Tibial nerve (tissue), 4 donors: ENCODE measurements at places on chromosomes 12 and 14.
A peak's percentile ranks its signal among the peaks of the same experiment; 100 is the strongest.

DNA sequence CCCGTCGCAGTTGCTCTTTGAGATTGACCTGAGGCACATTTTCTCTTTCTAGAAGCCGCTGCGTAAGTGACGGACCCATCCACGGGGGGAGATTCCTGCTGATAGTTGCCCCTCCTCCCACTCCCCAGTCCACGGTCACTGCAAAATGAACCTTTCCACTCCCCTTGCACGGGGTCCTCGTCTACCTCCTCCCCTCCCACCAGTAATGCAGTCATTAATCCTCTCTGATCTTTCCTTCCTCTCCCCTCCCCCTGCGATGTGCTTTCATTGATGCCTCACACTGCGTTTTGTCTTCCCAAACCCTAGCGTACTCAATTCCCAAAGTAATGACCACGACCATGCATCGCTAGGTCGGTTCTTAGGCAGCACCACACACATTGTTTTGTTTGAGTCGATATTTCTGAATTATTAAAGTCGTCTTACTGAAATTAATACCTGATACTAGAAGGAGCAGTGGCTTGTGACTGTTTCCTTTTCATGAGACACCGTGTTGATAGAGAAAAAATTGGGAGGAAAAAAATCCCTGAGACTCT is 857 bp downstream of the ETNK1 start:
- peak; percentile 53 for DNase-seq

DNA sequence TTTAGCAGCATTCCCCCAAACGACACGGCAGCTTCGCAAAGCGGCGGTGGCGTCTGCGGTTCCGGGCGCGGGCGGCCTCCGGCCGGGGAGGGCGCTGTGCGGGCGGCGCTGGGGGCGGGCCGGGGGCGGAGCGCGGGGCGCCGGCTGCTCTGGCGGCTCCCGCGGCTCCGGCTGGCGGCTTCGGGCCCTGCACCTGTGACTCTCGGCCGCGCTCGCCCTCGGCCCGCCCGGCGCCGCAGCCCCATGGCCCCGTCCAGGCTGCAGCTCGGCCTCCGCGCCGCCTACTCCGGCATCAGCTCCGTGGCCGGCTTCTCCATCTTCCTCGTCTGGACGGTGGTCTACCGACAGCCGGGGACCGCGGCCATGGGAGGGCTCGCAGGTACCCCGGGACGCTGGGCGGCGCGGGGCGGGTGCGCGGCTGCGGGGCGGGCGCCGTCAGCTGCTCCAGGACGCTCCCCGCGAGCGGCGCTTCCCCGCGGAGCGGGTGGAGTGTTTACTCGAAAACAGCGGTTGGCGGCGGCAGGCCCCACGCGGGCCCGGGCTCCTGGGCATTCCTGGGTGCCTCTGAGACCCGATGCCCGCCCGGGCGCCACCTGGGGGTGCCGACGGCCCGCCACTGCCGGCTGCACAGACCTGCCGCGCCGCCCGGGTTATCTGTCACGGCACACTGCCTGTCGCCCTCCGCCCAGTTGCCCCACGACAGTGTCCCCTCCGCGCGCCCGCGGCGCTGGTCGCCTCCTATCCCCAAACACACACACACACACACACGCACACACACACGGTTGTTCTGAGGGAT is at the start of gene SLC48A1:
Gene SLC48A1, plus strand, starts transcription at position 177 of the 796 bp plus-strand sequence. Its CDS starts 67 bp downstream, at position 244.
- DNase-seq: peak; percentile 43

DNA sequence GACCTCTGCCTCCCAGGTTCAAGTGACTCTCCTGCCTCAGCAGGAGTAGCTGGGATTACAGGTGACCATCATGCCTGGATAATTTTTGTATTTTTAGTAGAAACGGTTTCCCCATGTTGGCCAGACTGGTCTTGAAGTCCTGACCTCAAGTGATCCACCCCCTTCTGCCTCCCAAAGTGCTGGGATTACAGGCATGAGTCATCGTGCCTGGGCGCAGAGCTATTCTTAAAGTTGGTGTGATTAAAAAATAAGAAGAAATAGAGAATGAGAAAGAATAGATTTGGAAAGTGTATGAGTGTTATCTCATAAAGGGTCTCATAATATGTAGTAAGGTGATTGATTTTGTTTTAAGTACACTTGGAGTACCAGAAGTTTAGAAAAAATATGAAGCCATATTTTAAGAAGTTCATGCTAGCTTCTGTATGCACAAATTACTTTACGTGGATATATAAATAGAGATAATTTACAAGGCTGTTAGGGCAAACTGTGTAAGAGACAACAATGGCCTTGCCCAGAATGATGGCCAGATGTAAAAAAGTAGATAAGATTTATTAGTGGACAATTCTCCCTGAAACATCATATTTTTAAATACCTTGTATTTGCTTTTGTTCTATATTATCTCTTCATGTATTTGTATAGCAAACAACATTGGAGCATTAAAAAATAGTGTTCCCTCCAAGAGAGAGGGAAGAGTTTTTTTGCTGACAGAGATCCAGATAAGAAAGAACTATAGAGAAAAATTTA is 1108.5 kb downstream of the SLC16A7 start:
- DNase-seq: no peak

DNA sequence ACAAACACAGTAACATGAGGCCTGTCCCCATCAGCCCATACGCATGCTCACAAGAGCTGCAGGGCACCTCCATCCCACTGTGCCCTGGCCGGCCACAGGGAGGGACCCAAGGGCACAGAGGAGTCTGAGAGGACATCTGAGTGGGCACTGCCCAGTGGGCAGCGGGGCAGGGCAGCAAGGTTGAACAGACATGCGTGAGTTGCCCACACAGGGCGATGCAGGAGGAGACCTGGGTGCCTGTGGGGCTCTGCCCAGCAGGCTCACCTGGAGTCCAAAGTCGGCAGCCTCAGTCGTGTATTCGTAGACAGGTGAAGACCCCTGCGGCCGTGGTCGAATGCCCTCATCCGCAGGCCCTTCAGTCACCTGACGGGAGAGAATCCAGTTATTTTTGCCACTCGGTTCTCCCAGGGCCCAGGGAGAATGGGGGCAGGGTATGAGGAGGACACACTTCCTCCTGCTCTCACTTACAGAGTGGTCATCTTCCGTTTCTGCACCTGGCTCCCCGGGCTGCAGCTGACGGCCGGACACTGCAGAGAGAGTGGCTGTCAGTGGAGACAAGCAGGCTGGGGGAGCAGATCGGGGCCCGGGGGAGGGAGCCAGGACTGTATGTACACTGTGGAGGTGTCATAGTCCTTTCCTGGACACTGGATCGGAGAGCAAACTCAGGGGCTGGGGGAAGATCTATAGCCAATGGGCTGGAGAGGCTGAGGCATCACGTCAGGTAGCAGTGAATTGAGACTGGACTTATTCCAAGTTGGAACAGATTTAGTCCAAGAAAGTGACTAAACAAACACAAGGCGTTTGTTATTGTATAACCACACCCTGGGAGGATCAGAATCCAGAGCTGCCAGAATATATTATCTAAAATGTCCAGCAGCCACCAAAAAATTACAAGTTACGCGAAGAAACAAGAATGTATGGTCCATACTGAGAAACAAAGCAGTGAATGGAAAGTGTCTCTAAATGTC is 20.7 kb downstream of the AHNAK2 start:
- no peak for DNase-seq

DNA sequence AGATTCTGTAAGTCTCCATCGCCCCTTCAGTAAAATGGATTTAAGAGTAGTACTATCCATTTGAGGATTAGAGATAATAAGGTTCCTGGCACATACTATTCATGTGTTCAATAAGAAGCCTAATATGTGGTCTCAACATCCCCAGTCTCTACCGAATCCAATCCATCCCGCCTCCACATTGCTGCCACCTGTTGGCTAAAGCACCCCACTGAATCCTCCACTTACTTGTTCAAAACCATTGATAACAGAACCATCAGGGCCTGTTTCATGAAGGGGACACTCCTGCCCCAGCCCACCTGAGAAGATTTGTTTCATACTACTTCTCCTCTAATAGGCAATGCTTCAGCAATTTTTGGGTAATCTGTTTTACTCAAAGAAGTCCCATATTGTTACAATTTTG is 147.5 kb downstream of the SLC2A13 start:
- no peak for DNase-seq

DNA sequence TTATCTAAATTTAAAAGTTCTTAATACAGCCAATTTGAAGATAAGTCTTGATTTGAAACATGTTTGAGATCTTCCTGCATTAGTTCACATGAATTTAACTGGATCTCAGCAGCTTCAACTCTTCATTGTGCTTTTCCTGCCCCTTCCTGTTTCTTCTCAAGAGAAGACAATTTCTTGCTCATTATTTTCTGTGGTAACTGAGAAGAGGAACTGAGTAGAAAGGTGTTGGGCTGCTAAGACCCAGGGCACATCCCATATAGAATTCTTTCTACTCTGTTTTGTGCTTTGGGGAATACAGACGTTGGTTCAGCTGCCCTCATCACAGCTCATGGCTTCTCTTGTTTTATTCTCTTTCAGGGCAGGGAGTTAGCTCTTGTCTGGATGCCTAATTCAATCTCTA is 110.2 kb downstream of the SNAPC1 start:
- no peak for DNase-seq

- no peak for DNase-seq
These were observed 9.7 kb downstream of the PLBD1 start for GRCh38 chr12:14557966-14558365.

DNA sequence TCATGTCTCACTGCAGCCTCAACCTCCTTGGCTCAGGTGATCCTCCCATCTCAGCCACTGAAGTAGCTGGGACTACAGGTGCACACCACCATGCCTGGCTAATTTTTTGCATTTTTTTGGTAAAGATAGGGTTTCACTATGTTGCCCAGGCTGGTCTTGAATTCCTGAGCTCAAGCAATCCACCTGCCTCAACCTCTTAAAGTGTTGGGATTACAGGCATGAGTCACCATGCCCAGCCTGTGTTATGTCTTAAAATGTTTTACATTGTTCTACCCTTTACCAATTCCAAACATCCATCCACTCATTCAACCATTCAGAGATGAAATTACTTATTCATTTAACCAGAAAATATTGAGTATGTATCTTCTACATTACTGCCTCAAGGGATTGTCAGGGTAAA is 111.6 kb upstream of the BTG1 start:
- DNase-seq: no peak

GRCh38 chr14:105258846-105259245 is 10.5 kb downstream of the BTBD6 start:
- no peak for DNase-seq

DNA sequence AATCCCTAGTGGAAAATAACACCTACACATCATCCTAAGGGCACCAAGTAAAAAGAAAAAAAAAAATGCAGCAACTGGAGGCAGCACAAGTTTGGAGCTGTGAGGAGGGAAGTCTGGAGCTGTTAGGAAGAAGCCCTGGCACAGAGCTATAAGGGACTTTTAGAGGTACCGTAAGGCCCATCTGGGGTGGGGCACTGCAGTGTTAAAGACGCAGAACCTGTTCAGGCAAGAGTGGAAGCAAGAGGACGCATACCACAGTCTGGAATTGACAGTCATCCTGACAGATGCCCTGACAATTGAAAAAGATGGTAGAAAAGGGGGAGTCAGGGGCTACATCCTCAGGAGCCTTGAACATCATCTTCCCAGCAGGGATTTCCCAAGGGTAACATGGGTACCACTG is 195.9 kb upstream of the PLEKHG7 start:
- no peak for DNase-seq

- DNase-seq: no peak
These were observed 5.5 kb upstream of the HOXC11 start for GRCh38 chr12:53967421-53967925.

GRCh38 chr14:54703724-54704123 is 136.8 kb downstream of the SAMD4A start:
- no peak for DNase-seq

DNA sequence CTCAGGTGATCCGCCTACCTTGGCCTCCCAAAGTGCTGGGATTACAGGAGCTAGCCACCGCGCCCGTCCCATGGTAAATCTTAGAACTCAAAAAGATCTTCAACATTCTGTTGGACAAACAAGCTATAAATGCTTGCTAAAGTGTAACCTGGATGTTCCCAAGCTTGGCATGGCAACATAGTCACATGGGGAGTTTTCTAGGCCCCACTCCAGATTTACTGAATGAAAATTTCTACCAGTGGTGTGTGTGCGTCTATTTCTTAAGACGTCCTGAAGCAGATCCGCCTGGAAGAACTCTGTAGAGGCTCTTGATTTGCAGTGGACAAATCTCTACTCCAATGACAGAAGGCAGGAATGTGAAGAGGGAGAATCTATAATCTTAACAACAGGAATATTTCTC is 59.9 kb downstream of the ZFYVE21 start:
- no peak for DNase-seq

GRCh38 chr12:107223821-107224220 is 130.5 kb upstream of the CRY1 start:
- DNase-seq: no peak

DNA sequence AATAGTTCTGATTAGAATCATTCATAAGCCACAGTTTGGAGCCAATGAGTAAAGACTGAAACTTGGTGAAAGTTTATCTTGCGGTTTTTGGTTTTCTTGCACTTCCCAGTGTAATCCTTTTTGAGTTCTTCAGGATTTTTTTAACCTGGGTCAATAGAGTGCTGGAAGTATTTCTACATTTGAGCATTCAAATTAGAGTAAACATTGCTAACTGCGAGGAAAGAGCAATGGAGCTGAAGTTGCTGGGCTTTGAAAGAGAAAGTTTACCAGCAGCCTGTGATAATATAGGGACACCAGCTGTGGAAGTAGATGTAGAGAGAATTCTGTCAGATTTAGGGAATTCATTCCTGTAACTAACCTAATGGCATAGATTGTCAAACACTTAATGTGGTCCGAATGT is 30.3 kb downstream of the ANO6 start:
- DNase-seq: no peak

DNA sequence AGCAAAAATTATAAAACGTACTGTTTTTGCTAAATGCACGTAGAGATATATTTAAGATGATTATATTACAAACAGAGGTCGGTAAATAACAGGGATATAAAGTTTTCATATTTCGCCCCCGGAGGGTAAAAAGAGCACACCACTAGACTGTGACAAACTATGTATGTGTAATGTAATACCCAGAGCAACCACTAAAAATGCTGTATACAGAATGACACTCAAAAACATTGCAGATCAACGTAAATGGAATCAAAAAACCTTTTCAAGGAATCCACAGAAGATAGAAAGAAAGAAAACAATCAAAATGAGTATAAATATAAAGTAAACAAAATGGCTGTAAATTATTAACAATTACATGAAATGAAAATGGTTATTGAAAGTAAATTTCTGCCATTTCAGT is 37.6 kb upstream of the PRB4 start:
- DNase-seq: no peak

DNA sequence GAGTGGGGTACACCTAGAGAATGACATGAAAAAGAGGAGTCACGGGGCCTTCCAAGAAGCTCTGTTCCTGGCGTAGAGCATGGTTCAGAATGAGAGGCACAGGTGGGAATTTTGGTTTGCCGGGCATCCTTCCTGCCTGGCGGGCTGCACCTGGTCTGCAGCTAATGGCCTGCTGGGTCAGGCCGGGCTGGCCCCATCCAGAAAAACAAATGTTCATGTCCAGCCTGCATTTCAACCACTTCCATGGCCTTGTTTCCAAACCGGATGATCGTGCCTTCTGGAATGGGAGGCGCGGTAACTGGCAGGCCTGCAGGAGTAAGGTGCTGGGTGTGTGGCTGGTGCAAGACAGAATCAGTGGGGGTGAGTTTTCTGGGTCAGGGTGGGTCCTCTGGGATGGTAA is 14.4 kb downstream of the TEAD4 start:
- no peak for DNase-seq
